ENCODE measurements at places on chromosomes 6 and 20. TPM values are rescaled to one million over a fixed set of nuclear protein-coding genes. Genes with fewer than 3 reads are reported as not detected.

DNA sequence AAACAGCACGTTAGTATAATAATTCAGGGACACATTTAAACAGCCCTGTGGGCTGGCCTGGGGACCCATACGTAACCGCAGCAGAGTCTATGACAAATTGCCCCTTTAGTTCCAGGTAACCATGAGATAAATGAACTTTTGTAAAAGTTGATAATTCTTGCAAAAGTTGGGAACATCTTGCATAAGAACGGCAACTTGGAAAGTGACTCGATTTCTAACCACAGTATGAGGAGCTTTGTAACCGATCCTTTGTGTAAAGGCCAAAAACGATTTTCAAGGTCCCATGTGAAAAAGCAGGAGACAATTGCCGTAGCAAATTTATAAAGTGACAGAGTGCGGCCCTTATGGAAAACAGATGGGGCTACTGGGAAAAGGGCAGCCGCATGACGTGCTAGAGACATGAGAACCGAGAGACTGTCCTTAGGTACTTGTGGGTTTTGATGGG is 81.6 kb downstream of the PSMG4 start:
- no peak overlapping the region for H3K4me3 ChIP-seq
- peaks cover 26% of the 10 kb centered on the region for H3K4me1 ChIP-seq
- no peaks in the 10 kb centered on the region for H3K27me3 ChIP-seq
- no peaks in the 10 kb centered on the region for H3K36me3 ChIP-seq
- no peak for DNase-seq
- H3K27ac ChIP-seq = peak overlapping the region; percentile 26

WFDC8 gene
- not detected for total RNA-seq

FILIP1 gene
- 3.2 TPM for total RNA-seq

RAET1G gene
- 4.9 TPM for total RNA-seq

- H3K36me3 ChIP-seq = no peaks in the 10 kb centered on the region
- DNase-seq = no peak
- H3K4me1 ChIP-seq = peaks cover 4% of the 10 kb centered on the region
- H3K27me3 ChIP-seq = no peaks in the 10 kb centered on the region
- no peak overlapping the region for H3K27ac ChIP-seq
These were observed 221.4 kb downstream of the CDKAL1 start for GRCh38 chr6:20755631-20756030.

SOX18 gene
- total RNA-seq = 57.2 TPM

CPNE1 gene
- 149 TPM for total RNA-seq

- DNase-seq = no peak
- no peaks in the 10 kb centered on the region for H3K27me3 ChIP-seq
- no peak overlapping the region for H3K27ac ChIP-seq
- no peaks in the 10 kb centered on the region for H3K36me3 ChIP-seq
These were observed 17.1 kb downstream of the TCF21 start for GRCh38 chr6:133906050-133906449.

CLIC5 gene
- 3.4 TPM for total RNA-seq

SRSF12 gene
- total RNA-seq = 0.25 TPM

GCNT2 gene
- 17.2 TPM for total RNA-seq

DNA sequence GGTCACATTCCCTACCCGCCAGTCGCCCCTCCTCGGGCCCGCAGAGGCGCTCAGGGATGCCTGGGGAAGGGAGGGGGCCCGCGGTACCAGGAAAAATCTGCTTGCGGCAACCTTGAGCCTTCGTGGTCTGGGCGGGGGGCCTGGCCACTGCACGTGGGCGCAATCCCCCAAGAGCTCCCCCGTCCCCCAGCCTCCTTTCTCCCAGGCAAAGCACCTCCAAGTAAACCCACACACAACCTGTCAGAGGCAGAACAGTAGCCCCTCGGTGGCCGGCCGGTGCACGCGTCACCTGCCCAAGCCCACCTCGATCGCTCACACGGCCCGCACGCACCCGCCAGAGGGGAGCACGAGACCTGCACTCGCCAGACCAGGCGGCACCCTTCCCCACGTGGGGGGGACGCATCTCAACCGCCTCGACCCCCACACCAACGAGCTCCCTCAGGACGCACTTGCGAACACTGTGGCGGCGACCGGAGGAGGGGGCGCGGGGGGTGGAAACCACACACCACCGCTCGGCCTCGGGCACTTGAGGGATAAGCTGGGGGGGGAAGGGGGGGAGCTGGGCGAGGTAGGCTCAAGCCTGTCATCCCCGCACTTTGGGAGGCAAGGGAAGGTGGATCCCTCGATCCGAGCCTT is 1955.7 kb upstream of the DEFB115 start:
- H3K27me3 ChIP-seq = no peaks in the 10 kb centered on the region
- no peak overlapping the region for H3K27ac ChIP-seq
- no peak for DNase-seq
- no peaks in the 10 kb centered on the region for H3K4me1 ChIP-seq

GRCh38 chr6:153102605-153103318 is 28.3 kb downstream of the RGS17 start:
- no peaks in the 10 kb centered on the region for H3K27me3 ChIP-seq
- H3K4me3 ChIP-seq = no peak overlapping the region
- no peak for DNase-seq
- H3K27ac ChIP-seq = no peak overlapping the region
- H3K36me3 ChIP-seq = no peaks in the 10 kb centered on the region
- no peaks in the 10 kb centered on the region for H3K4me1 ChIP-seq

- peaks cover 15% of the 10 kb centered on the region for H3K4me1 ChIP-seq
- H3K4me3 ChIP-seq = no peak overlapping the region
- no peak overlapping the region for H3K27ac ChIP-seq
- DNase-seq = no peak
- H3K36me3 ChIP-seq = peaks cover 65% of the 10 kb centered on the region
These were observed 35.0 kb upstream of the DSN1 start for GRCh38 chr20:36808317-36809257.

DNA sequence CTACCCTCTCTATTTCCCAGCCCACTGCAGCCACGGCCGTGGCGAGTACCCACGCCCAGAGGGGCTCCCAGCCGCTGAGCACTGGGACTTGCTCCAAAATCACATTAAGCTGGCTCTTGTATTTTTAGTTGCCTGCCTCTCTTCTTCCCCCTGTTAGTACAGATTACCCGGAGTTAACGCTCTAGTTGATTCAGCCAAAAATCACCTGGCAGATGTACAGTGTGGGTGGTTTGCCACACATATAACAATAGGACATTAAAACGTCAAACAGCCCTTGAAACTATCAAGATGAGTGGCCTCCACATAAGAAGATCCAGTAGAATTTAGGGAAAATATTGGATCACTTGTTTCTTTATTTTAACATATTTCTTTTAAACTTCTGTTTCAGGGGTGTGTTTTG is 268.8 kb upstream of the PRDM1 start:
- no peaks in the 10 kb centered on the region for H3K36me3 ChIP-seq
- DNase-seq = no peak
- no peak overlapping the region for H3K4me3 ChIP-seq
- no peaks in the 10 kb centered on the region for H3K27me3 ChIP-seq
- no peak overlapping the region for H3K27ac ChIP-seq
- no peaks in the 10 kb centered on the region for H3K4me1 ChIP-seq

DNA sequence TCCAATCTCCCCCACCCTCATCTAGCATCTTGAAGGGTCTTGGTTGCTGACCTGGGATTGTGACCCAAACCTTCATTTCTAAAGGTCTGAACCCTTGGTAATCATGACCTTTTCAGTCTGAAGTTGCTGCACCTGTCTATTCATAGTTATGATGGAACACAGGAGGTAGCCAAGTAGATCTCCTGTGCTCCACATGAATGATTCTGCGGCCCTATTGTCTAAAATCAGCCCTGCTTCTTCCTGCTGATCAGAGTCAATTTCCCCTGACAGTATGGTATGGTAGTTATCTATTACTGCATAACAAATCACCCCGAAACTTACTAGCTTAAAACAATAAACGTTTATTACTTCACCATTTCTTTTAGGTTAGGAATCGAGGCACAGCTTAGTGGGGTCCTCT is 9.0 kb downstream of the OR2B6 start:
- no peaks in the 10 kb centered on the region for H3K27me3 ChIP-seq
- no peak overlapping the region for H3K4me3 ChIP-seq

DNA sequence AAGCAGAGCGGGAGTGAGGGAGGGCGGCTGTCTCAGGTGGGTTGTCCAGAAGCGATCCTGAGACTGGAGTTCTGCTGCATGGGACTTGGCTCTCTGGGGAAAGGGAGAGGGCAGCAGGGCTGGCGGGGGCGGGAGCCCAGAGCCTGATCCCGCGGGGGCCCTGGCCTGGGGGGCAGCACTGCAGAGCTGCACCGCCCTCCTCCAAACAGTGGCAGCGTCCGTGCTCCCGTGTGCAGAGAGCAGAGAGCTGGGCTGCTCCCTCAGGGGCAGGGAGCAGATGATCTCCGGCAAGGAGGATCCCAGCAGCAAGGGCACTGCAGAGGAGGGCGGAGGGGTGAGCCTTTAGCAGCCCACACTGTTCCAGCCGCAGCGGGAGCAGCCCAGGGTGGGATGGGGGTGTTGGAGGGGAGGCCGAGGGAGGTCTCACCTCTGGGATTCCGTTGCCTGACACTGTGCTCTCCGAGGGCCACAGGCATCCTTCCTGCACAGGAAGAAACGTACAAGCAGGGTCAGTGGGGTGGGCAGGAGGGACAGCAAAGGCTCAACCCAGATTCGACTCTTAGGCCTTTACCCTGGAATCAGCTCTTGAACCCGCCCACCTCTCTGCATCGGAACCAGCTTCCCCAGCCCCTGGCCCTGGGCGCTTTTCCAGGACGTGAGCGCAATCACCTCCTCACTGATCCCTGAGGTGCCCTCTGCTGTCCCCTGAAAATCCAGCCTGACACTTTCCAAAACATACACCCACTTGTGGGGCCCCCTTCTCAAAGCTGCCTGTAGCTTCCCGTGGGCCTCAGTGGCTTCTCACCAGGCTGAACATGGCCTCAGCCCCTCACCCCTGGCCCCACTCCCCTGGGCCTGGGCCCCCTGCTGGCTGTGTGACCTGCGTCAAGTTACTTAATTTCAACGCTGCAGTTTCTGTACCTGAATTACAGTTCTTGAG is 32.6 kb upstream of the ZBP1 start:
- no peak overlapping the region for H3K27ac ChIP-seq
- H3K4me3 ChIP-seq = no peak overlapping the region

DNA sequence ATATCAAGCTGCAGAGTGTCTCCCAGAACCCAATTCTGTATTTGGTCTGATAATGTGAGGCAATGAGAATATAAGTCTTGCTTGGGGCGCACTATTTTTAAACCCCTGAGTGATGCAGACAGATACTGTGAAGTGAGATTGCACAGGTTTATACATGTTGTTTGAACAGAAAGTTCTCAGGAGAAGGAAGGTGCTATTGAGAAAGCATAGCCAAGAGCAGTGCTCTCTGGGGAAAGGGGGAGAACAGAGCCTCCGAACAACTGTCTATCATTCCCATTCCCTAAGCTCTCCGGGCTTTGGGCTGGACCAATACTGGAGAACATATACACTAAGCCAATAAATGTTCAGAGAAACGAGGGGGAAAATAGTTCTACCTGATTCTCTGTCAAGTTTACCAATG is 75.8 kb downstream of the PERP start:
- no peaks in the 10 kb centered on the region for H3K27me3 ChIP-seq
- H3K4me1 ChIP-seq = peaks cover 30% of the 10 kb centered on the region
- H3K4me3 ChIP-seq = no peak overlapping the region
- DNase-seq = no peak

C6orf118 gene
- not detected for total RNA-seq

C6orf163 gene
- total RNA-seq = 2.0 TPM

CAPN11 gene
- 2.0 TPM for total RNA-seq

GRCh38 chr6:28982476-28983266 is 22.4 kb downstream of the ZNF311 start:
- no peak for DNase-seq
- peak overlapping the region; percentile 64 for H3K4me3 ChIP-seq
- H3K27ac ChIP-seq = peak overlapping the region; percentile 86
- no peaks in the 10 kb centered on the region for H3K27me3 ChIP-seq
- no peaks in the 10 kb centered on the region for H3K36me3 ChIP-seq

ZNF311 gene
- total RNA-seq = 0.25 TPM

- H3K36me3 ChIP-seq = no peaks in the 10 kb centered on the region
- H3K4me1 ChIP-seq = no peaks in the 10 kb centered on the region
These were observed 168.9 kb downstream of the FRK start for GRCh38 chr6:115891750-115892149.

ENPP4 gene
- total RNA-seq = 4.4 TPM

- peaks cover 92% of the 10 kb centered on the region for H3K4me1 ChIP-seq
- no peak overlapping the region for H3K4me3 ChIP-seq
- no peaks in the 10 kb centered on the region for H3K27me3 ChIP-seq
- DNase-seq = no peak
- H3K27ac ChIP-seq = peak overlapping the region; percentile 67
These were observed 14.0 kb downstream of the IGF2R start for GRCh38 chr6:159982731-159983506.

DNA sequence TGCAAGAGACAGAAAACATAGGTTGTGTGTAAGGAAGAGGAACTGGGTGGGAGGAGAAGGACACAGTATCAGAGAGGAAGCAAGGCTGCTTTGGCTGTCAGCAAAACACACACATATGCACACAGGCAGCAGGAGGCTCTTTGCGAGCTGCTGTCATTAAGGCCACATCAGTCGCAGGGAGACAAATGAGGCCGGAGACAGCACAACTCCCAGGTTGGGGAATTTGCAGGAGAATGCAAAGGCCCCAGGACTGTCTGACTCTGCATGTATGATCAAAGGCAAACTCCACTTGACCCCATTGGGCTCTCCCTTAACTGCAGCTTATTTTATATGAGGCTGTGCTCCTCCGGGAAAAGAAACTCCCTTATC is 35.3 kb downstream of the METTL24 start:
- no peak overlapping the region for H3K4me3 ChIP-seq
- peak overlapping the region; percentile 46 for H3K27ac ChIP-seq
- H3K27me3 ChIP-seq = no peaks in the 10 kb centered on the region
- H3K4me1 ChIP-seq = peaks cover 43% of the 10 kb centered on the region
- no peak for DNase-seq

DNA sequence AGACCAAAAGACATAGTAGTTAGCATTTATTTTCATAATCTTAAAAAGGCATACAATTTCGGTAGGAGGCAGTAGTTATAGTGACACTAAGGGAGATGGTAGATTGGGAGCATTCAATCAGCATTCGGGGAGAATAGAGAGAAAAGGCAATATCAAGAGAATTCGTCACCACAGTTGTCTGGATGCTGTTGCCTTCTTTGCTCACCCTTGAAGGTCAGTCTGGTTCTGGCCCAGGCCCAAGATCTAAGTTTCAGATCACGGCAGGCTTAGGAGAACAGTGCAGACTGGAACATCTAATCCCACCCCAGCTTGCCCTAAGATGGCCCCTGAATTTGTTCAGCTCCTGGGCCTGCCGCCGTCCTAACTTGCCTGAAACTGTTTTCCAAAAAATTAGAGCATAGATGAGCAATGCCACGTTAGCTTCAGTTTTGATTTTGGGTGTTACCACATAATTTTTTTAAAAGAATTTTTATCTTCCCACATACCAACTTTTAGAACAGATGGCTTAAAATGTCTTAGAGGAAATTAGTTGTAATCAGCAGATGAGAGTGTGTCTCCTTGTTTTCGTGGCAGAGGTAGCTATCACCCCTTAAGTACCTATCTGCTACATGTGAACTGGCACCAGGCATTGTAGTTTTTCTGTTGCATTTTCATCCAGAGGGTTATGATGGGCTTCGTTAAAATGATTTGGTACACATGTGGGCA is 8.3 kb upstream of the CEP85L start:
- H3K27ac ChIP-seq = no peak overlapping the region
- no peaks in the 10 kb centered on the region for H3K27me3 ChIP-seq
- H3K4me3 ChIP-seq = no peak overlapping the region

BPIFB4 gene
- not detected for total RNA-seq

EYA2 gene
- 8.1 TPM for total RNA-seq

- no peaks in the 10 kb centered on the region for H3K36me3 ChIP-seq
- H3K27ac ChIP-seq = no peak overlapping the region
- H3K27me3 ChIP-seq = no peaks in the 10 kb centered on the region
- H3K4me3 ChIP-seq = no peak overlapping the region
These were observed 71.8 kb upstream of the CENPW start for GRCh38 chr6:126268092-126268491.

- H3K4me1 ChIP-seq = no peaks in the 10 kb centered on the region
- no peaks in the 10 kb centered on the region for H3K36me3 ChIP-seq
- H3K4me3 ChIP-seq = no peak overlapping the region
- no peak overlapping the region for H3K27ac ChIP-seq
- H3K27me3 ChIP-seq = no peaks in the 10 kb centered on the region
These were observed 150.7 kb downstream of the FRK start for GRCh38 chr6:115909923-115910546.

Data from vagina (tissue), 2 donors.